Fibroblast of the conjunctiva (primary cell): ENCODE measurements at places on chromosomes 1 and 21.

GRCh38 chr1:209045331-209046057, 538.0 kb upstream of the CAMK1G start:
- DNase-seq = no peak

DNA sequence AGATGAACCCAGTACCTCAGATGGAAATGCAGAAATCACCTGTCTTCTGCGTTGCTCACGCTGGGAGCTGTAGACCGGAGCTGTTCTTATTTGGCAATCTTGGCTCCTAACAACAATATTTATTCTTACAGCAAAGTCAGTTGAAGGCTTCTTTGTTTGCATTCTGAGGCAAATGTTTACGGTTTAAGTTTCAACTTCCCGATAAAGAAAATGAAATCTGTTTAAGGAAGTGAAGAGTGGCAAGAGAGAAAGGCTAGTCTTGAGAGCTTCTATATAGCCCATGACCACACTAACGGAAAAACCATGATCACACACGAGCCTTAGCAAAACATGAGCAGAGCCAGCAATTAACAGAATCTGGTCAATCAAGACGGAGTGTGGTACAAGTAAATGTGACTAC, 122.6 kb upstream of the ZNHIT6 start:
- no peak for DNase-seq

GRCh38 chr1:41499591-41499990, 15.1 kb upstream of the EDN2 start:
- DNase-seq = no peak

DNA sequence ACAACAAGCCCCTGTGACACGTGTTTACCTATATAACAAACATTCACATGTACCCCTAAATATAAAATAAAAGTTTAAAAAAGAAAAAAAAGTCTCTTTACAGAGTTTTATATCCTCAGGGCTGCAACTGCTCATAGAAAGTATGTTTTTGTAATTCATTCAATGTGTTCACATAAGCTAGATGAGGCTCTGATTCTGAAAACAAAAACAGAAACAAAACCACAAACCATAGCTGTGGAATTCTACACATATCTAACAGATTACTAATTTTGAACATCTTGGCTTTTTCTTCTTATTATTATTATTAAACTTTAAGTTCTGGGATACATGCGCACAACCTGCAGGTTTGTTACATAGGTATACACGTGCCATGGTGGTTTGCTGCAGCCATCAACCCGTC, 579.6 kb upstream of the ZRANB2 start:
- DNase-seq = peak; percentile 69

GRCh38 chr1:204127597-204128242, 24.1 kb downstream of the ETNK2 start:
- peak; percentile 74 for DNase-seq

- DNase-seq = no peak
Measured at GRCh38 chr1:14850563-14850962, 252.1 kb downstream of the KAZN start.

- DNase-seq = no peak
Measured at GRCh38 chr1:95876276-95876675, 642.3 kb downstream of the RWDD3 start.

- DNase-seq = no peak
Measured at GRCh38 chr1:64956733-64957441, 9.5 kb downstream of the JAK1 start.

GRCh38 chr1:202009326-202010179, 834 bp upstream of the ELF3 start:
- peak; percentile 63 for DNase-seq

GRCh38 chr1:118136187-118136941, 48.7 kb downstream of the SPAG17 start:
- peak; percentile 69 for DNase-seq

DNA sequence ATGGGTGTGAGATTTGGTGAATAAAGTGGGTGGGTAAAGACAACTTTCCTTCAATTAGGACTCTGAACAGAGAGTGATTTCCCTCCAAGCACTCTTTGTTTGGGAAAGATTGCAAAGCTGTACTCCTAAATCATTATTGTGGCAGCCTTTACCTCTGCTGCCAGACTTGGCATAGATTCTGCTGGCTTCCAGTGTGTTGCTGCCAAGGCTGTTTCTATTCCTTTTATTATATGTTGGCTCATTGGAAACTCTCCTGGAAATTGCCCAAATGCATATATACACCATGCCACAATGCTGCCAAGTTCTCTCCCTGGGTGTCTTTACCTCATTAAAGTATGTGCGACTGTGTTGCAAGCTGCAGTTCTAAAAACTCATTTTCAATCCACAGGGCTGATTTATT, 668.0 kb downstream of the MRPL39 start:
- DNase-seq = no peak

GRCh38 chr21:42350927-42351426, at the start of gene TFF2:
Gene TFF2 (minus strand): TSS chr21:42350994. CDS start chr21:42350957, 37 bp downstream.
- no peak for DNase-seq

DNA sequence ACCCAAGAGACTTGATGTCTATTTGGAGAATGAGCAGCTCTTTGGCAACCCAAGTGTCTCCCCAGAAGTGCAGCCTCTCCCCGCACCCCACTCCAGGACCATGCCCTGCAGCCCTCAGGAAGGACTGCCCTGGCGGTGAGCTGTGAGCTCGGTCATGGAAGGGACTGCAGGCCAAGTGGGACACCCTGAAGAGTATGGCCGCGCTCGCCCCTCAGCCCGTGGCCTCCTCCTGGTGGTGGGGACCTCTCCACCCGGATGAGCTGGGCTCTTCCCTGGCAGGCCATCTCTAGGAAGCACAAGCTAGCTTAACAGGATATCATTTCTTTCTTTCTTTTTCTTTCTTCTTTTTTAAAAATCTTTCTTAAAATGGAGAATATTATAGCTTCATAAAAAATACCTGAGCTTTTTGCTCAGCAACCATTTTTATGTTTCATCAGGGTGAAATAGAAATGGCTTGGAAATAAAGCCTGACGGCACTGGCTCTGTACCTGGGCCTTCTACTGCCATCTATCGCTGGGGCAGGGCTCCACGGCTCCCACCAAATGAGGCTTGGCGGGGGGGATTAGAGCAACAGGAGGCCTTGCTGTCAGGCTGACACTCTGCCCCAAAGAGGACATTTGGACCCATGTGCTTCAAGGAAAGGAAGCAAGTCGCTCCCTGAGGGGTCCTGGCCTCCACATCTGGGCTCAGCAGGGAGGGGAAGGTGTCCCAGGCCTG, 296.2 kb upstream of the VAMP3 start:
- DNase-seq = no peak

- DNase-seq = no peak
Measured at GRCh38 chr1:181910905-181911304, 150.6 kb downstream of the ZNF648 start.

GRCh38 chr1:10185759-10186158, 24.6 kb upstream of the KIF1B start:
- DNase-seq = no peak

DNA sequence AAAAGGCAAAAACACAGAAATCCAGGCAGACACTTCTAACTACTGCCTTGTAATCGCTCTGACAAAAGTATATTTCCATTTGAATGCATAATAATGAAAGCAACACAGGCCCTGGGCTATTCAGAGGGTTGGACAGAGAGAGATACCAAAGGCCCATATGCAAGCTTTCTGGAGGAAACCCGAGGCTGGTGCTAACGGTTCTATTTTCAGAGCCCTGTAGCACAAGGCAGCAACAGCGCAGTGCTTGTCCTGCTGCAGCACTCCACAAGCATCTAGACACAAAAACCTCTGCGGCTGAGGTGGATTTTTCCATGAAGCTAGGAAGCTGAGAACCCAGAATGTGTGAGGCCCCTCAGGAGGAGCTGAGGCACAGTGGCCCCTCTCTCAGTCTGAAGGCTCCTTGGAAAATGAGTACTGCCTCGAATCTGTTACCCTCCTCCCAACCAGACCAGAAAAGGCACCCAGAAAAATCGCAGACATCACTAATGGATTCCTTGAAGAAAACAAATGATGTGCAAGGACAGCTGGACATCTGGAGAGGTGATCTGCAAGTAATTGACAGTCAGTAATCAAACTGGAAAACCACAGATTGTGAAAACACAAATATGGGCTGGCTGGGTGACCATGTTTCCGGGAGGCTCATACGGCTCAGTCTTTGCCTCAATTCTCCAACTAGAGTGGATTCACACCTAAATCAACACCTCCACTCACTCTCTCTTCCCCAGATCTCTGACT, 54.0 kb downstream of the COLGALT2 start:
- no peak for DNase-seq

GRCh38 chr1:221517961-221518360, 223.9 kb downstream of the DUSP10 start:
- peak; percentile 68 for DNase-seq

GRCh38 chr1:154867064-154867825, 2.8 kb downstream of the KCNN3 start:
- DNase-seq = peak; percentile 8

- DNase-seq = no peak
Measured at GRCh38 chr21:46639489-46640386, 4.3 kb downstream of the PRMT2 start.

GRCh38 chr21:40388046-40388445, 458.9 kb downstream of the DSCAM start:
- no peak for DNase-seq

DNA sequence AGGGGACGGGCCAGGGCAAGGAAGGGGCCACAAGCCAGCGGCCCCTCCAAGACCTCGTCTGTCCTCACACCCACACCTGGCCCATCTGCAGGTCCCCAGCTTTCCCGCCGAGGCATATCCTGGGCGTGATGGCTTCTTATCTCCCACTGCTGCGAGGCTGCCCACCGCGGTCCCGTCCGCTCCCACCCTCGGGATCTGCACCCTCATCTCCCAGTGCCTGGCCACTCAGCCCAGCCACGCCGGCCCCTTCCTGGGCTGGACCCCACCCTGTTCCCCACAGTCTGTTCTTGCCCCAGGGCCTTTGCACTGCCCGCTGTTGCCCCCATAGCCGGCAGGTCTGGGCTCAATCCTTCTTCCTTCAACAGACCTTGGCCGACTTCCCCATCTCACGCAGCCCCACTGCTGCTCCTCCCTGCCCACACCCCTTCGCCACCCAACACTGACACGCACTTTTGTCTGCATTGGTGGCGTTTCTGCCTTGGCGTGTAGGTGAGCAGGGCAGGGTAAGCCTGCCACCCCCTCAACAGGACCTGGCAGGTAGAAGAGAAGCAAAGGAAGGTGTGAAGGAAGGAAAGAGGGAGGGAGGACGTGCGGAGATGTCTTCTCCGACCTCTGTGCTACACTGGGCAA, 4.4 kb upstream of the TTC34 start:
- DNase-seq = no peak

- peak; percentile 91 for DNase-seq
Measured at GRCh38 chr1:96416111-96416595, 305.4 kb upstream of the PTBP2 start.

DNA sequence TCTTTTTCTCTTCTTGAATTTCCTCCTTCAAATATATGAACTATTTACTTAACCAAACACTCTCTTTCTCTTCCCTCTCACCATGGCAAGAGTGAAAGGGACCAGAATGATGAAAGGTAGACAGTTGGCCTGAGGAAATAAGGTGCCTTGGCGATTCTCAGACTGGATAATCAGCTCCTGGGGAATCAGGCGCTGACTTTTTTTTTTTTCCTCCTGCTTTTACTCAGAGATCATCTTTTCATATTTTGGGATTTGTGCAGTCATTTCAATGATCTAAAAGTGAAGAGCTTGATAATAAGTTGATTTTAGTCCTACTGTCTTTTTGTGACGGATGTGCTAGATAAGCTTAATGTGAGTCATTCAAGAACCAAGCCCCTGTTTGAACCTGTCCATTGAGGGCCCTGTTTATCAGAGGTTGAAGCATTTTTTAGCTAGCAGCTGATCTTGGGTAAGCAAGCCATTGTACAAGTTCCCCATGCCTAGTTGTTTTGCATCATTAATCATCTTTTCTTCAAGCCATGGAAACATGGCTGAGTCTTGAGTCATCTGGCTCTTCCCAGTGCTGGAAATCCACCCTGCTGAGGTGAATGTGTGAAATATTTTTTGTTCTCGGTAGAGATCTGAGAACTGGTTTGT, 40.8 kb downstream of the ITSN1 start:
- peak; percentile 60 for DNase-seq

DNA sequence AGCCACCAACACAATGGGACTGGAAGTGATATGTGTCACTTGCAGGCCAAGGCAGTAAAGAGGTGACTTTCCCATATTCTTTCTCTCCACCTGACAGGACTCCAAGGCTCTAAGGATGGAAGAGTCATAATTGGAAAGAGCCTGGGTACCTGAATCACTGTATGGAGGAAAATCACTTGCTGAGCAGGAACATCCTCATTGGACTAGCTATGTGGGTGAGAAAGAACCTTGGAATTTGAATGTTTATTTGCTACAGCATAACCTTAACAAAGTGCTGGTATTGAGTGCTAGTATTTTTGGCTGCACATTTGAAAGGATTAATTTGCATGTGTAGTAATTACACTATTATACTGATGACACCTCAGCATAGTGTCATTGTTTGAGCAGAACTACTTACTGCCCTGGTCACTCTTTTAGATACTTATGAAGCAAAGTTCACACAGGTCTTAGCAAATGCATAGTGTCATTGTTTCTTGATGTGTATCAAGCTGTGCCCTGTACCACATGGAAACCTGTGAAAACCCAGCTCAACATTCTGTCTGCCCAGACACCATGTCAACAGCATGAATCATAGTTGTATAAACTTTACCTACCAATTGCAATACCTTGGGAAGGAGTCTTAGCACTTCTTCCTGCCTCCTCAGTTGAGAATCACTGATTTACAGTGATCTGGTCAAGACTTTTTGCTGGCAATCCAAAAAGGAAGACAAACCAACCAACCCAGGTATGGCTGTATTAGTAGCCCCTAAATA, 5.1 kb upstream of the S100A10 start:
- DNase-seq = no peak

GRCh38 chr1:81126989-81127581, 673.6 kb upstream of the ADGRL2 start:
- no peak for DNase-seq

- peak; percentile 76 for DNase-seq
Measured at GRCh38 chr21:42636520-42637266, 16.7 kb upstream of the PDE9A start.

DNA sequence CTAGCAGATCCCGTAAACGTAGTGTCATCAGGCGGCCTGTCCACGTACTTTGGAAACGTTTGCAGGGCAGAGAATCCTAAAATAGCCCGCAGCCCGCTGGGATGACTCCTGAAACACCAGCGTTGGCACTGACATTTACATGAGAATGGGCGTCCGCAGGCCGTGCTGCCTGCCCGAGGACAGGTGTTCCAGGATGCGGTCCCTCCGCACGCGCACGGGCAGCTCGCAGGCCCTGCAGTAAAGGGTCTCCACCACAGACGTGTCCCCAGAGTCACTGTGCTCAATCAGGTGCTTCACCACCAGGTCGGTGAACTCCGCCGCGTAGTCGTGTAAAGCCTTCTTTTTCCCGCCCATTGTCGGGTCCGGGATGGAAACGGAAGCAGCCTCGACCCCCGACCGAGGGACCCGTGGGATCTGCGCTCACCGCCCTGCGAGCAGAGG, 5.8 kb upstream of the CCDC27 start:
- no peak for DNase-seq

DNA sequence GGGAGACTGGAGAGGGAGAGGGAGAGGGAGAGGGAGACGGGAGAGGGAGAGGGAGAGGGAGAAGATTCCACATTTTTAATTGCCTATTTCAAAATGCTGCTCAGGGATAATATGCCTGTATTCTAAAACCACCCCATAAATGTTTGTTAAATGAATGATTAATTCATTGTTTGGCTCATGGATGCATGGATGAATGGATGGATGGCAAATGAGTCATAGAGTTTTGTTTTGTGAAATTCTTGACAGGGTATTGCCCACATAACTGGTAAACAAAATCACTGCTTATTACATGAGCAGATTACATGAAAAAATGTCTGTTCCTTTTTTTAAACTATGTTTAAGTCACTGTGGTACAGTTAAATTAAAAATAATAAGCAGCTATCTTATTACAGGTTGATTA, 220.4 kb downstream of the ZP4 start:
- DNase-seq = no peak
